Pons (tissue), 1 donor: ENCODE measurements at places on chromosomes 13 and 19.
A peak's percentile ranks its signal among the peaks of the same experiment; 100 is the strongest.

DNA sequence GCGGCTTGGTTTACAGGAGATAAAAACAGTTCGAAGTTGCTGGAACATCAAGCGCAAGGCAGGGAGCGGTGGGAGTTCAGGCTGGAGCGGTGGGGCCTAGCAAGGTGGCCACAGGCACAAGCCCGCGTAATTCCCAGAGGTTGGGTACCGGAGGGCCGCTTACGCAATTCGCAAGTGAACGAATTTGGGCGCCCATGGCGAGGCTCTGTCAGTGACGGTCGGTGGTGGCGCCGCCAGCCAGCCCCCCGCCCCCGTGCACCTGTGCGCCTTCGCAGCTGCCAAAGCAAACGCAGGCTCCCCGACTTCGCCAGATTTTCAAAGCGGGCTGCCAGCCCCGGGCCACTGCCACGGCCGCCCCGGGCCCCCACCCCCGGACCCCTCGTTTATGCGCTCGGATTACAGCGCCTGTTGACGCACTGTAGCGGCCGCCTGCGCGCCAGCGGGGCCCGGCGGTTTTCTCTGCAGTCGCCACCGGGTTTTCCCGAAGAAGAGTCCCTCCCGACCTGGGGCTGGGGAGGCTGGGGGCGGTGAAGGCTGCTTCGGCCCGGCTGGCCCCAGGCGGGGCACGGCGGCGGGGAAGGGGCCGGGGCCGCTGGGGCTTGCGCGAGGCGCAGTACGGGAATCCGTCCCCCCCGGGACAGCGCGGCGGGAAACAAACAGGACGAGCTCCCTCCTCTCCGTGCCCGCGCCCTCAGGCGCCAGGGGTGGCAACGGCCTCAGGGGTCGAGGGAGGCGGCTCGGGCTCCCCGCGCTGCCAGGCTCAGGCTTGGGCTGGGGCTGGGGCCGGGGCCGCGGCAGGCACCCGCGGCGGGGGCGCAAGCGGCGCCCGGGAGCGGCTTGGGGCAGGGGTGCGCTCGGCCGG lies 709 bp downstream of the N4BP2L1 start:
- DNase-seq: peak; percentile 25

DNA sequence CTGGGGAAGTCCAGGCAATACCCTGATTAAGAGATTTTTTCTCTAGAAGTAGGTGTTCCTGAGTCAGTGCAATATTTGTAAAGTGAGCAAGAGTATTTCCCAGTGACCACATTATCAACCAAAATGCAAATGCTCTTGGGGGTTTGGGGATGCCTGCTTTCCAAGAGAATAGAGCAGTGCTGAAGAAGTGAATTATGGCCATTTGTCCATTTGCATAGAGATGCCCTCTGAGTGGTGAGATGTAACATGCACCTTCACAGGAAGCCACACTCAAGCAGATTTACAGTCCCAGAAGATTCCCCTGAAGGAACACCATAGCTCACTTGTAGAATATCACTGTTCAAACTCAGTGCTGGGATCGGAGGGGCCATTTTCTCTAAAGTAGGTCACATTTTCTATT lies 71.8 kb downstream of the TNFSF11 start:
- no peak for DNase-seq

DNA sequence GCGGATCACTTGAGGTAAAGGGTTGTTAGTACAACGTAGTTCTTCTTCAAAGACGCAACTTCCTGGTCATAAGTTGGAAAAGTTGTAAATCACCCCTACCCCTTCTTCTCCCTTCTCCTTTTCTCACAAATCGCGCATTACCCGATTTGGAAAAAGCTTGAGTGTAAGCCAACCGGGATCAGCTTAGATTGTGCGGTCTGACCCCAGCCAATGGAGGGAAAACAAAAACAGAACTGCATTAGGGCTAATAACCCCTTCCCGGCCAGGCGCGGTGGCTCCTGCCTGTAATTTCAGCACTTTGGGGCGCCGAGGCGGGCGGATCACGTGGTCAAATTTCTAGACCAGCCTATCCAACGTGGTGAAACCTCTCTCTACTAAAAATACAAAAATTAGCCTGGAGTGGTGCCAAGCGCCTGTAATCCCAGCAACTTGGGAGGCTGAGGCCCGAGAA lies 806 bp downstream of the ZNF90 start:
- peak; percentile 7 for DNase-seq

GRCh38 chr13:37360556-37360955 lies 238.0 kb downstream of the POSTN start:
- DNase-seq: no peak

DNA sequence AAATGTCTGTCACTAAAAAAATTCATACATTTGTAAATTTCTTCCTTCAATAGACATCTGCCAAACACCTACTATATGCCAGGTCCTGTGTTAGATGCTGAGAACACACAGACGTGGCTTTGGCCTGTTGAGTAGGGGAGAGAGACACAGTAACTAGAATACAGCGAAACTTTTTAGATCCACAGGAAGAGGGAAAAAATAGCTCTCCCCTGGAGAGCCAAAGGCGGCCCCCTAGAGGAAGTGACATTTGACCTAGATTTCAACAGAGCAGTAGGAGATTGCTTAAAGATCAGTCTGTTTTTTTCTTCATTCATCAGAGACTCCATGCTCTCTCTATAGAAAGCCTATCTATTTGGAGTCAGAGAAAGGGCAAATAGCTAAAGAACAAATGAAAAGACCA lies 11.3 kb downstream of the LCP1 start:
- DNase-seq: peak; percentile 54

DNA sequence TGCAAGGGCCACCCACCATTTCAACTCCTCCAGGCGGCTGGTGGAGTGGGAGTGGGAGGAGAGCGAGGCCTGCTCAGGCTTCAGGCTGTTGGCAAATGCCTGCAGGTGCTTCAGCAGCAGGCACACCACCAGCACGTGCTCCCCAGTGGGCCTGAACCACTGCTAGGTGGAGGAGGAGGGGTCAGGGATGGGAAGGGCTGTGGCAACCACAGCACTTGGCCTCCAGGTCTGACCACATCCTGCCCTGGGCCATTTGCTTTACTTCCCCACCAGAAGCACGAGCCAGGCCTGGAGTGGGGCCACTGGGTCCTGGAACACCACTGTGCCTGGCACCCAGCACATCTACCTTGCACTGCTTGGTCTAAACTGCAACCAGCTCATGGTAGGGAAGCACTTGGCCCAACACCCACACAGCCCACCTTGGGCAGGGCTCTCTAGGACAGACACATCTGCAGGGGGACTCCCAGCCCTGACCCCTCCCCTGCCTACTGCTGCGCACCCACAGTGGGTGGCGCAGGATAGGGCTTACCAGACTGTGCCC lies 26.2 kb downstream of the TUBA3C start:
- DNase-seq: no peak

DNA sequence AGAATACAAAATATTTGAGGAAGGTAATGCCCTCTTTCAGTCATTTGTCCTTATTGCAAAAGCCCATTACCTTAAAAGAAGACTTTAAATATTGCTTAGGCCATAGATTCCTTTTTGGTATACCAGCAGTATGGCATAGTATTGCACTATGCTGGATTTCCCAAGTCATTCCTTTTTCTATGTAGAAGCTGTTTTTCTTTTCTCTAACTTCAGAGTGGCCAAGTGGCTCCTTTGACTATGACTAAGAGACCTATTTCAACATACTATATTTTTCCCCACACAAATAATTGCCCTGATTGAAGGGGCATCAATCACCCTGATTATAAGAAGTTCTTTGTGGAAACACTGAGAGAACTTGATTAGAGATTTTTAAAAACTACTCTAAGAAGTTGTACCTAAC lies 68.6 kb downstream of the UFM1 start:
- DNase-seq: no peak

- no peak for DNase-seq
Observed at GRCh38 chr19:32465176-32465575, 59.6 kb downstream of the DPY19L3 start.

GRCh38 chr19:46303322-46303690 lies 6.5 kb downstream of the HIF3A start:
- no peak for DNase-seq

GRCh38 chr13:83563499-83563898 lies 318.8 kb downstream of the SLITRK1 start:
- no peak for DNase-seq

DNA sequence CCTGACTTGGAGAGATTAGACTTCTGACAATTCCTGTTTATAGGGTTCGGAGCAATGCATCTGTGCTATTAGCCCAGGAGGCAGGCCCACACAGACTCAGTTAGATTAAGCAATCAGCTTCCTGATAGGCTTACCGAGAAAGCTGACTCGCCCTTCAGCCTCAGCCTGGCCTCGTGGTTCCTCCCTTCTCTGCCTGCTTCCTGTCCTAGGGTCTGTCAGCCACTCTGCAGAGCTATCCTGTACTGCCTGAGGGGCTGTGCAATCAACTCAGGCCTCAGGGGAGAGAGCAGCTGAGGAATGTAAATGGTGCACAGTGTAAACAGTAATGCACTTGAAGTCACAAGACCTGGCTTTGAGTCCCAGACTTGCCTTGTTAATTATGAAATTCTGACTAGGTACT lies 30.7 kb downstream of the HTR2A start:
- peak; percentile 24 for DNase-seq

- peak; percentile 91 for DNase-seq
Observed at GRCh38 chr19:6632002-6632621, 37.8 kb downstream of the TNFSF14 start.

GRCh38 chr19:558770-559439 lies 13.5 kb upstream of the BSG start:
- no peak for DNase-seq

- peak; percentile 51 for DNase-seq
Observed at GRCh38 chr19:18940769-18941627, at the start of gene HOMER3. Gene HOMER3, minus strand, starts transcription at chr19:18941217. Its CDS starts 2,235 bp downstream, at chr19:18938982.

DNA sequence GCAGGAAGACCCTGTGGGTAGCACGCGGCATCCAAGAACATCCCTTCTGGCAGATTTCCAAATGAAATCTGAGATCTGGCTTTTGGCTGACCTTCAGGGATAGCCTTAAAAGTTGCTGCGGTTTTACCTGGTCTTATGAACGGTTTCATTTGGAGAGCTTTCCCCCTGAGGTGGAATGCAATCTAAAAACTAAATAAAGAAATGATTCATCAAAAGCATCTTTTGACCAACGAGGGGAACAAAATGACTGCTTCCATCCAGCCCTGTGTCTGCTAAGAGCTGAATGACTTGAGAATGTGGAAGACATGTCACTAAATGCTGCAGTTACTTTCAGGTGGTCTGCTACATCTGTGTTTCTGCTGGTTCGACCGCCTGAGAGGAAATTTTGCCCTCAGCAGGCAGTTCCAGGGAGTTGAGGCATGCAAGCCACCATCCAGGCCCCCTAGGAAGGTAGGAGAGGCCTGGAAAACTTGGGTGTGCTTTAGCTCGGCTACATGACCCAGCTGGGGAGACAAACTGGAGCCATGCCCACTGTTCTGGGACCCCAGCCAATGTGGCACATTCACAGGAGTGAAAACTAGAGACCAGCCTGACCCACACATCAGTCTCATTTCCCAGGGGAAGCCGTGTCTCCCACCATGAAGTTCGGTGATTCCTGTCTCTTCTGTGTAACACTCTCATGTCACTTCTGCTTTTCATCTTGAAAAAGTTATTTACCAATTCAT lies 175.1 kb upstream of the KL start:
- no peak for DNase-seq

DNA sequence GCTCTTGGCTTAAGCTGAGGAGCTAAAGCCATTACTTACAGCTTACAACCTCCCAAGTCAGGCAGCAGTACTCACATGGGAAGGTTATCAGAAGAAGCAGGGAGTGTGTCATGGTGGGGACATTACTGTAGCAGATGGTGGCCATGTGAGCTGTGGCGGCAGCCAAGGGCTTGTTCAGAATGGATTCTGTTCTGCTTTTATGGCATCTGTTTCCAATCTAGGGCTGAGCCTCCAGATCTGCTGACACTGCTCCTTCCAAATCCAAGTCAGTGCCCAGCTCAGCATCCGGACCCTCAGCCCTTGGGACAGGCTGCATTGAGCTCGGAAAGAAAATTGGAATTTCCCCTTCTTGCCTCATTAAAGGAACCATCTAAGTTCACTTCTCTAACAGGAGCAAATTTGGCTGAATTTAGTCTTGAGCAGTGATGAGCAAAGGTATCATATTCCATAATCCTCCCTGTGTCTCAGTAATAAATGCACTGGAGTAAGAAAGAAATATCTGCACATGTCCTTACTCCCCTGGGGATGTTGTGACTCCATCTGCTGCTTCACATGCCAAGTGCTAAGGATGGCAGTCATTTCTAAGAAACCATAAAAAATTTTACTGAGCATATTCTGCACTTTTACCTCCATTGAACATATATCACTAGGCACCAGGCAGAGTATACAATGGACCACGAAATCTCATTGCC lies 73.9 kb downstream of the KCTD12 start:
- peak; percentile 85 for DNase-seq

- DNase-seq: peak; percentile 96
Observed at GRCh38 chr19:8158411-8159074, 9.2 kb upstream of the FBN3 start.

DNA sequence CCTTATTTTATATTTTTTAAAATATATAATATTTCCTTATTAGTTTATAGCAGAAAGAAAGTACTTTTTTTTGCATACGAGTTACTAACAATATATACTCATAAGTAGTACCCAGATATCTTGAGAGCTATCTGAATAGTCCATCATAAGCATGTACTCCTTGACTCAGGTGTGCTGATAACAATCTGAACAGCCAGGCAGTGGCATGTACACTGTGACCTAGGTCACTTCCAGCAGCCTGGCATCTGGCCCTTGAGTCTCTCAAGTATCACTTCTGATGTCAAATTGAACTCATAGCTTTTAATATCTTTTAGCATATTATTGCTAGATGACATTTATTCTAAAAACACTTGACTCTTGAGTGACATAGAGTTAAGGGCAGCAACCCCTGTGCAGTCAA lies 1576.7 kb downstream of the SLITRK1 start:
- no peak for DNase-seq

GRCh38 chr19:49767381-49767780 lies 580 bp downstream of the AP2A1 start:
- DNase-seq: no peak

- DNase-seq: no peak
Observed at GRCh38 chr13:92362717-92363116, 863.9 kb upstream of the GPC6 start.

GRCh38 chr13:39417643-39418042 lies 185.3 kb downstream of the LHFPL6 start:
- no peak for DNase-seq

GRCh38 chr19:15218501-15218900 lies 13.7 kb downstream of the EPHX3 start:
- DNase-seq: no peak

DNA sequence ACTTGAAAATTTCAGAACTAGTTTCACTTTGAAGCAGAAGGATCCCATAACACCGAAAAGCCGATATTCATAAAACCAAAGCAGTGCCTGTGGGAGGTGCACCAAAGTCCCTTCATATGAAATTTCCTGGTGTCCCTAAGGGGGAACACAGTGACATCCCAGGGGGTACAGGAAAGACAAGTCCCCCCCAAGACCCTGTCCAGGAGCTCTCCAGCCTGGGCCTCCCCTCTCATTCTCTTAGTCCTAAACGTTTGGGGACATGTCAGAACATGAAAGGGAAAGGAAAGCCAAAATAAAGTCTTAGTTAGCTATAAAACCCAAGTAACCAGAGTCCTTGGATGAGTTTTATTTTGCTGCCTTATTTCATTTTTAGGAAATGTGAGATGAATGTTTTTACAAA lies 56.6 kb downstream of the MRPL57 start:
- DNase-seq: no peak
